ENCODE measurements at places on chromosomes 11 and 22.

DNA sequence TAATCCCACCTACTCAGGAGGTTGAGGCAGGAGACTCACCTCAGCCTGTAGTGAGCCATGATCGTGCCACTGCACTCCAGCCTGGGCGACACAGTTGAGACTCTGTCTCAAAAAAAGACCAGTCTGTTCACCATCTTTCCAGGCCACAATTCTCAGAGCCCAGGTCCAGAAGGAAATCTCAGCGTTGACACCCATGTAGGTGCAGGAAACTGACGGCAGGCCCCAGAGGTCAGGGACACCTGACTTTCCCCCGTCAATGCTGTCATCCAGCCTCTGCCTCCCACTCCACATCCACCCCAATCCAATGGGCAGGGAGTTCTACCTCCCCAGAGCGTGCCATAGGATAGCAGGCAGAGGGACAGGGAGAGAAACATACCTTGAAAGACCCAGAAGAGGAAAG, 5.9 kb upstream of the GRK2 start:
- DNase-seq, result no peak

DNA sequence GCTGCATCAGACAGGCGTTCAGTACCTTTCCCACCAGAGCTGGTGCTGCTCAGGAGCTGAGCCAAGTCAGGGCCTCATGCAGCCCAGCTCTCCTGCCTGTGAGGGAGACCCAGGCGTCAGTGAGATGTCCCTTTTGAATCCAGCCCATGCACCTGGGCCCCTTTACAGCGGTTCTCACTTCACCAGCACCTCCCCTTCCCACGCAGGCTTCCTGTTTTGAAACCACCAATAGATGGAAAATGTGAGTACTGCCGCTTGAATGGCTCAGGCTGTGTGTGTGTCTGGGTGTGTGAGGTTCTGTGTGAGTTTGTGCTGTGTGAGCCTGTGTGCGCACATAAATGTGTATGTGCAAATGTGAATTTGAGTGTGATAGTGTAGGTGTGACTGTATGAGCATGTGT, 88.4 kb downstream of the UBASH3B start:
- no peak for DNase-seq

DNA sequence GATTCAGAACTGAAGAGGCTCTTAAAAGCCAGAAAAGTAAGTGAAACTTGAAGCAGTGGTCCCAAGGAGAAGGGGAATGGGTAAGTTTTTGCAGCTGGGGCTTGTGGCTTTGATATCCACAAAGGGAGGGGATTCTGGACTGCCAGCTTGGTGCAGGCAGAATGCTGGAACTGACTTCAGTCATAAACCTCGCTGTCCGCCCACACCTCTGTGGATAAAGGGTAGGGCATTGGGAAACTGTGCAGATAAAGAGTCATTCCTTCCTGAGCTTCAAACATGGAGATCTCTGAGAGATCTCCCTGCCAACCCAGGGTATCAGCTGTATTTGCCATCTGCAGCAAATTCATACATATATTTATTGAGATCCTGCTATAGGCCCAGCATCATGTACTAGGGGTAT, 124.3 kb upstream of the OR9Q1 start:
- no peak for DNase-seq

DNA sequence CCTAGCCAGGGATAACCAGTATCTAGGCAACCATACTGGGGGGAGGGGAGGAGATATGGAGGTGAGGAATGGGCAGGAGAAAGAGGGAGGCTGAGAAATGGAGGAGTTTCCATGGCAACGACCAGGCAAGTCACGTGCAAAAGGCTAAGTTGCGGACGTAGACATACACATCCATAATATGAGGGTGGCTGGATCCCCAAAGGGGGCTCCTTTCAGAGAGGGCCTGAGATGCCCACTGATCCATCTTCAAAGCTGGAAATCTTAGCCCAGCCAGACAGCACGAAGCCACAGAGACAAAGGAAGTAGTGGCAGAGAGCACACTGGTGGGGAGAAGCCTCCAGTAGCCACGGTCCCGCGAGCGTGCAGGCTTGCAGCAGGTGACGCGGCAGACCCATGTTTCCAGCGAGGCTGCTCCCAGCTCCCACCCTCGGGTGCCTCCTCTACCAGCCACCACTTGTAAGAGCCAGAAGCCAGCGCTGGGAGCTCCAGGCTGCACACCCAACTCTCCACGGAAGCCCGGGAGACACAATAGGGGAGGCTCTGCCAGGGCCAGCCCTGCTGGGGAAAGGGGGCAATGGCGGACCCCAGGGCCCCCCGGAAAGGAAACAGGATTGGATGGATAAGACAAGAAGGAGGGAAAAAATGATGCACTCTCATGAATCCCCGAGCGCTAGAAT, 938 bp downstream of the FXYD6 start:
- DNase-seq, result no peak

- DNase-seq, result no peak
Measured at GRCh38 chr11:69726481-69726880, 22.7 kb upstream of the FGF19 start.

- DNase-seq, result no peak
Measured at GRCh38 chr11:35412285-35412684, 7.1 kb downstream of the SLC1A2 start.

GRCh38 chr11:46134540-46134939, 13.3 kb upstream of the PHF21A start:
- DNase-seq, result no peak

GRCh38 chr11:119829402-119829801, 100.4 kb upstream of the NECTIN1 start:
- DNase-seq, result no peak

DNA sequence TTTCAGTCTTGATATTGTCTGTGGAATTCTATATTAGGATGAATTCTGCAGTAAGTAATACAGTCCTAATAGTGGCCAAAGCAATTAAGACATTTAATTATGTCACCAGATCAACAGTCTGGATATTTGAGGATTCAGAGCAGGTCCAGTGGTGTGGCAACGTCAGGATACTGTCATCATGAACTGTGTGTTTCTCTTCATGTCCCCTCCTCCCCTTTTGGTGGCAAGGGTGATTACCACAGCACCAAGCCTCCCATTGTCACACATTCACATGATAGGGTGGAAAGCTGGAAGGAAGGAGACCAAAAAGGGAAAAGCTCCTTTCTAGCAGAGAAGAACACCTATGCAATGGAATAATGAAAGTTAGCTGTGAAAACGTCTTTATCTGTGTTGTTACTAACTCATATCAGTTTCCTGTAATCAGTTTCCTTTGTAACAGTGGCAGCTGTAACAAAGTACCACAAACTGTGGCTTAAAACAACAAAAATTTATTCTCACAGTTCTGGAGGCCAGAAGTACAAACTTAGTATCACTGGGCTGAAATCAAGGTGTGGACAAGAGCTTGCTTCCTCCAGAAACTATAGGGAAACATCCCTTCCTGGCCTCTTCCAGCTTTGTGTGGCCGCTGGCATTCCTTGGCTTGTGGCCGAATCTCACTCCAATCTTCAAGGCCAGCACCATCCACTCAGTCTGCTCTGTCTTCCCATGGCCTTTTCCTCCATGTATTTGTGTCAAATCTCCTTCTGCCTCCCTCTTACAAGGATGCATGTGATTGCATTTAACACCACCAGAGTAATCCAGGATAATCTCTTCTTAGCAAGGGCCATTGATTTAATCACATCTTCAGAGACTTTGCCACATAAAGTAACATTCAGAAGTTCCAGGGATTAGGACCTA, 6.5 kb upstream of the RBM14 start:
- no peak for DNase-seq

- DNase-seq, result no peak
Measured at GRCh38 chr11:64044730-64045393, 9.1 kb downstream of the FLRT1 start.

- no peak for DNase-seq
Measured at GRCh38 chr11:63012430-63012829, 3.2 kb downstream of the SLC22A8 start.

- DNase-seq, result peak; percentile 90
Measured at GRCh38 chr11:68354148-68354872, 41.9 kb downstream of the LRP5 start.

GRCh38 chr11:660681-661444, 23.8 kb downstream of the DRD4 start:
- no peak for DNase-seq

- DNase-seq, result no peak
Measured at GRCh38 chr22:21624120-21624879, 5.5 kb downstream of the YDJC start.

- no peak for DNase-seq
Measured at GRCh38 chr11:85799142-85799541, 11.8 kb downstream of the SYTL2 start.

- DNase-seq, result no peak
Measured at GRCh38 chr11:9214765-9215164, 50.4 kb downstream of the DENND5A start.

DNA sequence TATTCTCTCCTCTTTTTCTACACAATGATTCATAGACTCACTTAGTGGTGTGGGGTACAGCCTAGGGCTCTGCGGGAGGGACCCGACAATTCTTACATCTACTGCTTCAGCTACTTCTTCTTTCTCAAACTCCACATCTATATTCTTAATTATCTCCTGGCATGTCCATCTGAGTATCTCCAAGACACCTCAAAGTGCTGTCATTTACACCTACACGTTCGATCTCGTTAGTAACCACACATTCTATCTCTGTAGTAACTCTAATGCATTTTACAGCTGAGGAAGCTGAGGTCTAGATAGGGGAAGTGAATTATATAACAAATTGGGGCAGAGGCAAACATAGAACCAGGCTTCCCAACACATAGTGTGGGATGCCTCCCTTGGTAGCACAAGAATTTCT, 27.7 kb upstream of the RRM1 start:
- DNase-seq, result no peak

DNA sequence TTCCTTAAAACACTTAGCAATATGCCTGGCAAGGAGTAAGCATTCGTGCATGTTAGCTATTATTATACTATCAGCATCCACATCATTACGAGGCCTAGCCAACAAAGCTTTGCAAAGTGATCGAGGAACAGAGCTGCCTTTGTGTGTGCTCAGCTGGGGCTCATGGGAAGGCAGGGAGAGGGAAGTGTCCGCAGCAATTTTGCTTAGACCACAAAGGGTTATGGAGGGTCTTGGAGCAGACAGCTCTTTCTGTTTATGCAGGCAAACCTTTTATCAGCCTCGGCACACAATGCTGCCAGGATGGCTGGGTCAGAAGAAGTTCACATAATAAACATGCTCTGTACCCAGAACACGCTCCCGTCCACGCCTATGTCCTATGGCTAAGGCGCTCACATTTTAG, 10.9 kb upstream of the DKK3 start:
- DNase-seq, result no peak

DNA sequence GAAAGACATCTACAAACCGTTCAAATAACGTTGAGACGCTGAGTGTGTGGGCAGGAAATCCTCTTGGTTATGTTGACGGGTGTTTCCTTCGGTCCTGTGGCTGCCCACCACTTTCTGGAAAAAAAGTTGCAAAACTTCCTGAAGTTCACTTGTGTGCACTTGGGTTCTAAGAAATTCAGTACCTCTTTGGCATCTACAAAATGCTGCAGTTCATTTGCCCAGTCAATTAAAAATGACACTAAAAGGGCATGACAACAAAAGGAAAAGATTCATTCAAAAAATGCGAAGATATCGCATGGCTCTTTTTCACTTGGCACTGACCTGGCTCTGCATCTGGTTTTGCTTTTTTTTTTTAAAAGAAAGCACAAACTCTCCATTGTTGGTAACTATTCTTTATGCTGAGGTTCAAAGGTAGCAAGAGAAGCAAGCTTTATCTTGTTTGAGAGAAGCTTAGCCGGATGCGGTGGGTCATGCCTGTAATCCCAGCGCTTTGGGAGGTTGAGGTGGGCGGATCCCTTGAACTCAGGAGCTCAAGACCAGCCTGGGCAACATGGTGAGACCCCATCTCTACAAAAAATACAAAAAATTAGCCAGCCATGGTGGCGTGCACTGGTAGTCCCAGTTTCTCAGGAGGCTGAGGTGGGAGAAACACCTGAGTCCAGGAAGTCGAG, 10.6 kb upstream of the XBP1 start:
- DNase-seq, result no peak

- DNase-seq, result no peak
Measured at GRCh38 chr11:82871646-82872045, 28.6 kb downstream of the PRCP start.

DNA sequence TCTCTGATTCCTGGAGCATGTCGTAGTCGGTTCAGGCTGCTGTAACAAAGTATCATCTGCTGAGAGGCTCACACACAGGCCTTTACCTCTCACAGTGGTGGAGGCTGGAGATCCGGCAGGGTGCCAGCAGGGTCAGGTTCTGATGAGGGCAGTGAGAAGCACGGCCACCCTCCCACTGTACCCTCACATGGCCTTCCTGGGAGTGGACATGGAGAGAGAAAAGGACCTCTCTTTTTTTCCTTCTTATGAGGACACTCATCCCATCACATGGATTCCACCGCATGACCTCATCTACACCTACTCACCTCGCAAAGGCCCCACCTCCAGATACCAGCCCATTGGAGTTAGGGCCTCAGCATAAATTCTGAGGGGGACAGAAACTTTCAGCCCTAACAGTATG, 99.5 kb downstream of the BCR start:
- no peak for DNase-seq

DNA sequence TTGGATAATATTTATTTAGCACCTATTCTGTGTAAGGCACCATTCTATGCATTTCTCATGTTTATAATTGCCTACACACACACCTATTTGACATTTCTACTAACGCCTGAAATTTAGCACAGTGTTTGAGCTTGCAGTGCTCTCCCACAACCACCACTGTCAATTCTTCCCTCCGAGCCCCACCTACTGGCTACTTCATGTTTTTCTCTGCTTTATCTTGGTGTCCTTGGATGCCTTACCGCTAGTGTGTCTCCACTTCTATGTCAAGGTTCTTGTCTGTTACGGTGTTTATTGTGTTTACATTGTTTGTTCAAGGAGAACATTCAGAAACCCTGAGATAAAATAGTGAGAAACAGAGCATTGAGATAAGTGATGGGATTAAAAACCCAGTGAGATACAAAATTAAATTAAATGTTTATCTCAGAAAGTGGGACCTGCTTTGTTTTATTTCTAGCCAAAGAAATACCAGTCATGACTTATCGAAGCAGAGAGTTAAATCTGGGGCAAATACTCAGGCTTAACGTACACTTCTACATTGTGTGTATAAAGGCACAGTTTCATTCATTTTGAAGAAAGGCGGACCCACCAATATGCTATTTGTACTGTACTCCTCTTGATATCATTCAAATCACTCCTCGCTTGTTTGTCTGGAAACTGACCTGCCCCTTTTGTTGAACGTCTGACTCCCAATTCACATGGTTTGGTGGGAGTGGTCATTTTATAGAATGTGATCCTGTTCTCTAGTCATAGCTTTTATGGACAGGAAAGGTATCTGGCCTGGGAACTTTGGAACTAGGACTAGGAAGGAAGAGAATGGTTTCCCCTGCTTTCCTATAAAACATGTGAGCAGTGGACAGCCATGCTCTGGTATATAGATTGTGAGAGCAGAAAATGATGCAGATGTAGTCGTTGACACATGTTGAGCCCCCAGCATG, 39.2 kb upstream of the SLC36A4 start:
- DNase-seq, result no peak

Data from uterus (tissue), 4 donors.